ENCODE measurements at places on chromosomes 1 and 21.
A peak's percentile ranks its signal among the peaks of the same experiment; 100 is the strongest.

- peak; percentile 55 for DNase-seq
Observed at GRCh38 chr1:38018864-38019343, 6.4 kb downstream of the UTP11 start.

DNA sequence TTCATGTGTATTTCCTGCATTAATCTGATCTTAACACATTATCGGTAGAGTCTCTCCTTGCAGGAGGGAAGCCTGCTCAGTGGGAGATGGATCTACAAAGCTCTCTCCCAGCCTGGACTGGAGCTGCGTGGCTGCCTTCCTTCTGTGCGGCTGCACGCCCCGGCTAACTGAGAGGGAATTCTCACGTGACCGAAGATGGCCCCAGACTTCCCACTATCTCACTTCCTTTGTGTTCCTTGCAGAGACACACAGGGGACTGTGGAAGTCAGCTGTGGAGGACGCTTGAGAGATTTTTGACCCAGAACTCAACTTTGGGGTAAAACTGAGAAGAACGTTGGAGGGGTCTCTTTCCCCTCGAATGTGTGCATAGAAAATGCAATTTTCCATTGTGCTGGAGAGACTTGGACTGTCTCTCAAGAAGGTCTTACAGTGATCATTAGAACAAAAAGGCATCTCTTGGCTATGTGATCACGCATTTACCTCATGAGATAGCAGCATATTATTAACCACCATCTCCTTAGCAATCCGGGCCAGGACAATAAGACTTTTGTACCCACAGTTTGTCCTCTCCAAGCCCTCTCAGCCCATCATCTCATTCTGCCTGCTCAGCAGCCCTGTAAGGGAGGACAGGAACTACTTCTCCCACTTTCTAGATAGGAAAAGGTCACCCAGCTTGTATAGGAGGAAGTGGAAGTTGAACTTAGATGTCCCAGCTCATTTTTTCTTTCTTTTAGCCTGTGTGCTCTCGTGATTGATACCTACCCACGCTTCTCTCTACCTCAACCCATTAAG, 49.3 kb upstream of the TARBP1 start:
- no peak for DNase-seq

DNA sequence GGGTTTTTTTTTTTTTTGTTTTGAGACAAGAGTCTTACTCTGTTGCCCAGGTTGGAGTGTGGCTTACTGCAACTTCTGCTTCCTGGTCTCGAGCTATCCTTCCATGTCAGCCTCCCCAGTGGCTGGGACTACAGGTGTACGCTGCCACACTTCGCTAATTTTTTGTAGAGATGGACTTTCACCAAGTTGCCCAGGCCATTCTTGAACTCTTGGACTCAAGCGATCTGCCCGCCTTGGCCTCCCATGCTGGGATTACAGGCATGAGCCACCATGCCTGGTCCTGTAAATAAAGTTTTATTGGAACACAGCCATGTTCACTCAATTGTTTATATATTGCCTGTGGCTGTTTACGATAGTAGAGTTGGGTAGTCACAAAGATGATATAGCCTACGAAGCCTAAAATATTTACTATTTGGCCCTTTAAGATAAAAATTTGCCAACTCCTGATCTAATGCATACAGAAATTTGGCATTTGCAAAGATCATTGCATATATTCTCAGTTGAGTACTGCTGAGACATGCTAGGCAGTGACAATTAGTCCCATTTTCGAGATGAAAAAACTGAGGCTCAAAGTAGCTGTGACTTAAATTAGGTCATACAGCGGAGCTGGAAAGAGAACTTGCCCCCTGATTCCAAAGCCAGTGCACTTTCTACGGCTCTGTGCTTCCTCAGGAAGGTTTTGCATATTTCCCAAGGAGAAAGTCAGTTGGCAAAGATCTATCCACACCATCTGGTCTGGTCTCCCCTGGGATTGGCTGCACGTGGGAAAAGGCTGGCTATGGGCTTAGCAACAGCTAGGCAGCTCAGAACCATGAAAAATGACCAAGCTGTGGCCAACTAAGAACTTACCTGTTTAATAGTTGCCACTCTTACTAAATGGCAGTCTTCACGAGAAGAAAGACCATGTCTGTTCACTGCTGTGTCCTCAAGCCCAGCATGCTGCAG, 19.4 kb downstream of the MECR start:
- DNase-seq = no peak

GRCh38 chr1:88612773-88613172, 71.3 kb upstream of the PKN2 start:
- no peak for DNase-seq

- no peak for DNase-seq
Observed at GRCh38 chr21:42526379-42526727, 12.7 kb downstream of the SLC37A1 start.

- DNase-seq = no peak
Observed at GRCh38 chr21:45594721-45595489, 48.6 kb upstream of the PCBP3 start.

- DNase-seq = no peak
Observed at GRCh38 chr1:46801323-46802055, 2.6 kb downstream of the CYP4B1 start.

DNA sequence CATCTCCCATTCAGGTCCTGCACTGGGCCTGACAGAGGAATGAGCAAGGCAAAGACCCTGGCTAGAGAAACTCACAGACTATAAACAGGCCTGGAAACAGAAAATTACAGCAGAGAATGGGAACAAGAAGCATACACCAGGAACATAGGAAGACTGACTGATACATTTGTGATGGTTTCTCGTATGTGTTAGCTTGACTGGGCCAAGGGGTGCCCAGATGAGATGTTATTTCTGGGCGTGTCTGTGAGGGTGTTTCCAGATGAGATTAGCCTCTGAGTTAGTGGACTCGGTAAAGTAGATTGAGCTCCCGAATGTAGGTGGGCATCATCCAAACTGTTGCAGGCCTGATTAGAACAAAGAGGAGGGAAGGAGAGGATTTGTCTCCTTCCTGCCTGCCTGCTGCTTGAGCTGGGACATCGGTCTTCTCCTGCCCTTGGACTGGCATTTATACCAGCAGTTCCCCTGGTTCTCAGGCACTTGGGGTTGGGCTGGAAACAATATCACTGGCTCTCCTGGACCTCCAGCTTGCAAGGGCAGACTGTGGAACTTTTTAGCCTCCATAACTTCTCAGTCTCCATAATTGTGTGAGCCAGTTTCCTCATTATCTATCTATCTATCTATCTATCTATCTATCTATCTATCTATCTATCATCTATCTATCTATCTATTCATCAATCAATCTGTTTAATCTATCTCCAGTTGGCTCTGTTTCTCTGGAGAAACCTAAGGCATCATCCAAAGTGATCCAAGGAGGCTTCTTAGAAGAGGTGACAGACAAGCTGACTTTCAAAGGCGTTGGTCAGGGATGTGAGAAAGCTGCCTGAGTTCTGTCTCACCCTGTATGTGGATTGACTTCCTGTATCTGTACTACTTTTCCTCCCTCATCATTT, 9.7 kb upstream of the FOXO6 start:
- DNase-seq = no peak

DNA sequence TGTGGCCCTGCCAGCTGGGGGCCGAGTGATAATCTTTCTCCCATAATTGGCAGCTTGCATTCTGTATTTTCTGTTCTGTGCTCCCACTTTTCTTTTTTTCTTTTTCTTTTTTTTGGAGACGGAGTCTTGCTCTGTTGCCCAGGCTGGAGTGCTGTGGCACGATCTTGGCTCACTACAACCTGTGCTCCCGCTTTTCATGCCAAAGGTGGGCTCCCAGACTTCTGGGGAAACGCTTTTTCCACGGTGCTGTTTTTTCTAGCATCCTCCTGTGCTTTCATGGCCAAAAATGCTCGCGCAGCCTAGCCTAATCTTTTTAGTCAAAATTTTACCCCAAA, 585 bp upstream of the AHCTF1 start:
- no peak for DNase-seq

GRCh38 chr1:244761279-244761678, 74.2 kb upstream of the COX20 start:
- no peak for DNase-seq

GRCh38 chr21:38914528-38915293, 109.0 kb downstream of the ETS2 start:
- no peak for DNase-seq

DNA sequence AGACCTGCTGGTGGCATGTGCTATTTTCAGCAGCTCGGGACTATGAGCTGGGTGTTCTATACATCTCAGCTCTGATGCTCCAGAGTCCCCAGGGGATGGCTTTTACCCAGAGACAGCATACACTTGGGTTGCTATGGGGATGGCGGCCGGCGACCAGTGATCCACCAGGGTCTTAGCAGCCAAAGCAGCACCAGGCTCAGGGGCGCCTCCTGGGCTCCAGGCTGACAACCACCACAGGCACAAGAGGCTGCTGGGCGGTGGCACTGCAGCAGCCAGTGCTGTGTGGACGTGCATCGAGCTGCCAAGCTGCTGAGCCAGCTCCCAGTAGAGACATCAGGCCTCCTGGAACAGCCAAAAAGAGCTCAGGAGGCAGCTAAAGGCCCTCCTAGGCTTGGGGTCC, 37.6 kb upstream of the CLSTN1 start:
- no peak for DNase-seq

DNA sequence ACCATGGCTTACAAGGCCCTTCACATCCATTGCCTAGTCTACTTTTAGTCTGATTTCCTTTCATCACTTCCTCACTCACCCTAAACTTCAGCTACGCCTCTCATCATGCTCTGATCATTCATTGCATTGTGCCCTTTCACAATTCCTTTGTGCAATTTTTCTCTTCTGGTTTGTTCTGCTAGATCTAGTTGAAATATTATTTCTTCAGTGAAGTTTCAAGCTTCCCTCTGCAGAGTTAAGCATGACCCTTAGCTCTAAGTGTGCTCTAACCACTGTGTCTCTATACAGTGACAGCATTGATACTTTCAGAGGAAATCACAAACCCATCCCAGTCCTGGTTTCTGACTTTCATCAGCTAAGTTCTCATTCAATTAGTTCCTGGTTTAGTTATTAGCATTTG, 166.1 kb downstream of the PLA2G4A start:
- DNase-seq = no peak

DNA sequence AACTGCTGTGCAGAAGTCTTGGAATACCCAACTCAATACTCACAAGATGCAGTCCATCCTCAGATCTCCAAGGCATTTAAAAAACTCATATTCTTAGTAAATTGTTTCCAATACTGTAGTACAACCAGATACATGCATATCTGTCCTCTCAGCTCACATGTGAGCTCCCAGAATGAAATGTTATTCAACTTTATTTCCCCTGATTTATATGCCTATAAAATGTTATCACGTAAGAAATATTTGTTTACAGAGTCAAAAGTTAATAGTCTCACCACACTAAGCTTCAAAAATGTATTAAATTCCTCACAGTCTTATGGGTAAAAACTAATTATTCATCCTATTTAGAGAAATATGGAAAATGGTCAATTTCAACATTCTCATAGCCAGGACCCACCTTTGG, 56.6 kb downstream of the LTN1 start:
- DNase-seq = no peak

- DNase-seq = no peak
Observed at GRCh38 chr21:19648391-19648790, 1244.8 kb upstream of the TMPRSS15 start.

- no peak for DNase-seq
Observed at GRCh38 chr1:2627746-2628145, 5.1 kb downstream of the MMEL1 start.

DNA sequence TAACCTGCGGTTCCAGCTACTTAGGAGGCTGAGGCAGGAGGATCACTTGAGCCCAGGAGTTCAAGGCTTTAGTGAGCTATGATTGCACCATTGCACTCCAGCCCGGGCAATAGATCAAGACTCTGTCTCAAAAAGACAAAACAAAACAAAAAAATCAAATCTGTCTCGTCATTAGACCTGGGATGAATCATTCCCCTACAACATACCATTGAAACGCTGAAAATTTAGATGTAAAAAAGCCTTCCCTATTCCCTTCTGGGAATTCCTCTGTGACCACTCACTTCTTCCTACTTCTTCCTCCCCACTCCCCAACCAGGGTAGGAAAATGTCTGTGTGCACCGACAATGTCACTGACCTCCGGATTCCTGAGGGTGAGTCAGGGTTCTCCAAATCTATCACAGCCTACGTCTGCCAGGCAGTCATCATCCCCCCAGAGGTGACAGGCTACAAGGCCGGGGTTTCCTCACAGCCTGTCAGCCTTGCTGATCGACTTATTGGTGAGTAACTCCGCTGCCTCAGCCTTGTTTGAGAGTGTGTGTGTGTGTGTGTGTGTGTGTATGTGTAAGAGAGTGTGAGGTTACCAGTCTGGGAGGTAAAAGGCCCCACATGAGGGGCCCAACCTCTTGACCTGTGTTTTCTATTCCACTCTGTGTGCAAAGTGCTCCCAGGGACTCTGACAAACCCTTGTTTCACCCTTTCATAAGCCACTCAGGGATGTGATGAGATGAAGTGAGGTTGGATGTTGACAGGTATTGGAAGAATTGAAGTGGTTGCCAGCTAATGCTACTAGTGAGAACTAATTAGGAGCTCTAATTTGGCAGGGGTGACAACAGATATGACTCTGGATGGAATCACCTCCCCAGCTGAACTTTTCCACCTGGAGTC, 16.3 kb upstream of the SARS1 start:
- DNase-seq = no peak

DNA sequence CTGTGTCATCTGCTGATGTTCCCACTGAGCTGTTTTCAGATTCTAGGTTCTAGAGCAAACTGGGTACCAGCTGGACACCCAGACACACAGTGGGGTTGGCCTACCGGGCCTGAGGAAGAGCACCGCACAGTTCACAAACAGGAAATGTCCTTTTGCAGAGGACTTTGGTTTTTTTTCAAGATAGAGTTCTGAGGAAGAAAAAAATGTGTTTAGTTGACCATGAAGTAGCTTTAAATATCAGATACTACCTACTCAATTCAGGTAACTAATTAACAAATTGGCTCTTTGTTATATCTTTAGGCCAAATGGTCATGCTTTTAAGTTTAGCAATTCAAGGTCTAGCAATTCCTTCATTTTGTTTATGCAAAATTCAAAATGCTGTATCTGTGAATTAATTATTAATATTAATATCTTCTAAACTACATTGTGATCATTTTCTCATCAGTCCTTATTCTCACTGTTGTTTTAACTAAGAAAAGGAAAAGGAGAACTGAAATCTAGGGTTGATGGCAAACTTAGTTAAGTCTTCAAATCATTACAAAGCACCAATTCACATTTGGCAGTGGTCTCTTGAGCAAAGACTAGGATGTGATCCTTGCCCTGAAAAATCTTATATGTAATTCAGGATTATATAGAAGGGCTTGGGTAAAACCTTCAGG, 17.2 kb upstream of the NCF2 start:
- no peak for DNase-seq
